ENCODE measurements at places on chromosomes 1 and 21. TPM values are rescaled to one million over a fixed set of nuclear protein-coding genes. Genes with fewer than 3 reads are reported as not detected.

OR14A16 gene
- total RNA-seq = not detected

CASZ1 gene
- total RNA-seq = 2.0 TPM

MAP3K21 gene
- total RNA-seq = 1.9 TPM

KRTAP13-4 gene
- not detected for total RNA-seq

PGLYRP3 gene
- total RNA-seq = not detected

ZNF683 gene
- not detected for total RNA-seq

TMPRSS3 gene
- total RNA-seq = not detected

CLDN17 gene
- total RNA-seq = not detected

GJB5 gene
- not detected for total RNA-seq

DMBX1 gene
- not detected for total RNA-seq

AADACL4 gene
- total RNA-seq = not detected

CHIA gene
- total RNA-seq = 2.6 TPM

ESRRG gene
- total RNA-seq = 1.5 TPM

USH2A gene
- not detected for total RNA-seq

OR10Z1 gene
- not detected for total RNA-seq

NAV1 gene
- 36.9 TPM for total RNA-seq

TDRKH gene
- 10.5 TPM for total RNA-seq
